ENCODE measurements at places on chromosomes 11 and 22. TPM values are rescaled to one million over a fixed set of nuclear protein-coding genes. Genes with fewer than 3 reads are reported as not detected.

Gene CSNK2A3
- total RNA-seq, result 2.9 TPM

Gene MAJIN
- not detected for total RNA-seq

Gene APOL5
- not detected for total RNA-seq

Gene C11orf86
- not detected for total RNA-seq

Gene IL17RA
- 20.1 TPM for total RNA-seq

Gene MYO7A
- 26.9 TPM for total RNA-seq

Gene CALCA
- not detected for total RNA-seq

Gene LRRC74B
- not detected for total RNA-seq

GRCh38 chr22:43181321-43182076 lies 5.4 kb downstream of the TTLL12 start:
- no peak for DNase-seq

DNA sequence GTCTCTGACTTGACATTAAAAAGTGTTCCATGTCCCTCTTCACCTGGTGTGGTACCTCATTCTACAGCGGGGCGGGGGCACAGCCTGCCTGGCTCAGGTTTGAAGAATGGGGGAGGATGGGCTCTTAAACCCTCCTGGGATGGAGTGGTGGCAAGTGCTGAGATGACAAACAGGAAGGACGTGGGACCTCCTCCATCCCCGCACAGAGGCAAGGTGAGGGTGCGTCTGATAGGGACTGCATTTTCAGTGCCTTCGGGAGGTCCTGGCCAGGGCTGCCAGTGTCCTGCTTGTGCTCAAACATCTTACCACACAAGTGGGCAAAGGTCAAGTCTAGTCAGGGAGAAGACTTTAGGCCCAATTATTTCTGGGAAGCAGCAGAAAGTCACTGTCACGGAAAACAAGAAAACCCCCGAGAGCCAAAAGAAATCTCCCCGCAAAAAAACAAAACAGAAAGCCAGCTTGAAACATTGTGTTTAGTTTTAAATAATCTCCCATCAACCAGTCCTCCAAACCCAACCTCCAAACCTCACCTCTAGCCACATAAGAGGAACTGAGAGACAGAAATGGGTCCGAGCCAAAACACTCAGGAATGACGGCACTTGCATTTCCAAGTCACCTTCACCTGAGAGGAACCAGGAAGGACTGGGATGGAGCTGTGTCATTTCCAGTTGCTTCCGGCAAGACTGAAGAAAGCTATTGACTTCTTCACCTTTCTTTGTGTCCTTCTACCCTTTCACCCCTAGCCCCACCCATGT lies 966.5 kb downstream of the NTM start:
- no peak for DNase-seq

- DNase-seq, result peak; percentile 54
Observed at GRCh38 chr11:9003573-9004182, at the start of gene NRIP3. NRIP3 (minus strand) TSS chr11:9004001; CDS start chr11:9003935, 66 bp downstream.

DNA sequence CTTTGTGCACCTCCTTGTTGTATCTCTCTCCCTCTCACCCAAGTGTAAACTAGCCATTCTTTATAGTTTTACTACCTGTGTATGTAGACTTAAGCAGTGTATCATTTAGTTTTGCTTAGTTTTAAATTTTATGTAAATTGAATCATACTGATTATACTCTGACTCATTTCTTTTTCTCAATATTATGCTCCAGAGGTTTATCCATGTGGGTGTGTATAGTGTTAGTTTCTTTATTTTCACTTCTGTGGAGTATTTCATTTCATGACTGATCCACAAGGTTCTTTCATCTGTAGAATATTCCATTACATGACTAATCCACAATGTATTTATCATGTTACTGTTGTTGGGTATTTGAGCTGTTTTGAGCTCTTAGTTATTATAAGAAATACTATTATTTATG lies 62.0 kb downstream of the CCDC34 start:
- DNase-seq, result no peak

DNA sequence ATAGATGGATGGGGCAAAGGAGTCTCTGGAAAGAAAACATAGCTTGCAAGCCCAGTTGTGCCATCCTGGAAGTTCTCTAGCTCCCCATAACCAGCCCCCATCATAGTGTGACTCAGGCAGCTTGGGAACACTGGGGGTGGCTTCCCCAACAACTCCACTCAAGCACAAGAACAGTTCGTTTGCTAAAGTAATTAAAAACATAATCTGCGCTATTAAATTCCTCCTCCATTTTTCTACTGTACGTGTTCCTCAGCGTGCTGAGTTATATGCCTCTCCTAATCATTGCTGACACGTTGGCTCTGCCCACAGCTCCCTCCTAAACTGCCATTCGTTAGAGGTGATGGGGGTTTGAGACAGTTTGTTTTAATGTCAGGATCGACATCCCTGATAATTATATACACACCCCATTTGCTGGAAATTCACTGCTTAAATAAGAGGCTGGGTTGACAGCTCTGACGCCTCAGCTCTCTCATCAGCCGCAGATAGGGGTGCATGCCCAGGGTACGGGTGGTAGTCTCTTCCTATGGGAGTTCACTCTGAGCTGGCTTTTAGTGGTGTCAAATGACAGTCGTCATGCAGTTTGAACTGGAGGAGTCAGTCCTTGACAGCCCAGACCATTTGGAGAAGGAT lies 59.5 kb upstream of the SEZ6L start:
- no peak for DNase-seq

DNA sequence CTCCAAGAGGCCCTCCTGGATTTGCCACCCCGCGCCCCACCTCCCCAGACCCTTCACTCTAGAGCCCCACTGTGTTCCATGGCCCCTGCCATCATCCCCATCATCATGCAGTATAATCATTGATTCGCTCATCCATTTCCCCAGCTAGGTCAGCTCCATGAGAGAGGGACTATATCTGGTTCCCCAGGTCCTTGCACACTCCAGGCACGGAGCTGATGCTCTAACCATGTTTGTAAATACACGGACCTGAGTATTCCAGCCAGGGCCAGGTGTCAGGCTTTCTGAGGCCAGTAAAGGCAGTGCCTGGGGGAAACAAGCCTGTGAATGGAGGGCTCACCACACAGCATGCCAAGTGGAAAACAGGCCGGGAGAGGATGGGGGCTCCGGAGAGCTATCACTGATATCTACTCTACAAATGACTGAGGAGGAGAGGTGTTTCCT lies 27.1 kb upstream of the OAF start:
- DNase-seq, result no peak

DNA sequence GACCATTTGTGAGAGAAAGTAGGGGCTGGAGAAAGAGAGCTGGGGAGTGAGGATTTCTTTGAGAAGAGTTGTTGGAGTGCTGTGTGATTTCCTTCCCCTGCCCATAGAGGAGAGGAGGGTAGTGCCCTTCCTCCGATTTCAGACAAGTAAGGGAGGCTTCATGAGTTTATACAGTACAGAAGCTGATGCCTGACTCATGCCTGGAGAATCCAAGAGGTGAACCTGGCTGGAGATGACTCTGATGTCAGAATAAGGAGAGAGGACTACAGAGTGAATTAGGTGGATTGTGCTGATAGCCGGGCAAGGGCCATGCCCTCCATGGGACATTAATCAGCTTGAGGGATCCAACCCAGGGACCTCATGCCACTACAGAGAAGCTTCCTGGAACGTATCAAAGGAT lies 91.6 kb downstream of the FAR1 start:
- no peak for DNase-seq

DNA sequence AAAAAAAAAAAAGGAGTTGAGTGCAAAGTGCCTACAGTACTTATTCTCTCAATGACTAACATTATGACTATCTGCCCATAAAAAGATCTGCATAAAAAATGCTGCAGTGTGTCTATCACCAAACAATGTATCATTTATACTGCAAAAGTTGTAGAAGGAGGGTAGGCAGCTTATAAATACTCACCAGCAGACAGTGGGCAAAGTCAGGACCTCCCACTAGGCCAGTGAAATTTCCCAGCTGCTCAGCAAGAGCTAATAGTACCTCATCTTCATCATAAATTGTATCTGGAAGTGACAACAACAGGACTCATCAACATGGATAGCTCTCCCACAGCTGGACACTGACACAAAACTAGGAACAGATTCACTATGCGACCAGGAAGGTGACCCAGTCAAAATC lies 1.6 kb downstream of the PPP2R1B start:
- DNase-seq, result no peak

- DNase-seq, result no peak
Observed at GRCh38 chr11:1532014-1532586, 40.0 kb downstream of the DUSP8 start.

- DNase-seq, result peak; percentile 4
Observed at GRCh38 chr22:42632096-42632495, 8.3 kb downstream of the ATP5MGL start.

DNA sequence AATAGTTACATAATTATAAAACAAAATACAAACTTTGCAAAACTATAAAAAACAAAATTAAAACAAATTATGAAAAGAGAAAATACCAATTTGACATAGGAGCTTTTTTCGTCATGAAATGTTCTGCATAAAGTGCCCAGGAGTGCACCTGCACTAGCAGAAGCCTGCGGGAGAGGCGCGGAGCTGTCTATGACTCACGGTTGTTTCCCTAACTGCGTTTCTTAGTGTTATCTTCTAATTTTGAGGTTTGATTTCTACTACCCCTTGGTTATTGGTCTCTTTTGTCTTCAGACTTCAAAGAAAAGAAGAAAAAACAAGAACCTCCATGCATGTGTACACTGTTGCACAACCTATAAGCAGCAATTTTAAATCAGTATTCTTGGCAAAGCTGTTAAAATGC lies 740.9 kb upstream of the LRRC4C start:
- no peak for DNase-seq

DNA sequence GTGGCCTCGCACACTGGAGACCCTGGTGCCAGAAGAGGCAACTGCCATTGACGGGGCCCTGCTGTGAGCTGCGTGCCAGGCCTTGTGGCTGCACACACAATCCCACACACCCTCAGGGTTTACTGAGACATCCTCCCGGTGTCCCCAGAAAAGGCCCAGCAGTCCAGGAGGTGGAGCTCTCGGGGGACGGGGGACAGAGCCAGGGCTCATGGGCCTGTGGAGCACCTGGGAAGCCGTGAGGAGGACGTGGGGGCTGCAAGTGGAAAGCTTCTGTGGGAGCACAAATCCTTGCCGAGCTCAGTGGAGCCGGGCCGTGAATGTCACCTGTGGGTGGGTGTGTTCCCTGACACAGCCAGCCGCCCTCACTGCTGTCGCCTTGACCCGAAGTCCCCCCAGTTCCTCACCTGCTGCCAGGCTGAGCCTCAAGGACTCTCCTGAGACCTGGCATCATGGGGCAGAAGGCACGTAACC lies 609.7 kb downstream of the TBC1D22A start:
- DNase-seq, result no peak

DNA sequence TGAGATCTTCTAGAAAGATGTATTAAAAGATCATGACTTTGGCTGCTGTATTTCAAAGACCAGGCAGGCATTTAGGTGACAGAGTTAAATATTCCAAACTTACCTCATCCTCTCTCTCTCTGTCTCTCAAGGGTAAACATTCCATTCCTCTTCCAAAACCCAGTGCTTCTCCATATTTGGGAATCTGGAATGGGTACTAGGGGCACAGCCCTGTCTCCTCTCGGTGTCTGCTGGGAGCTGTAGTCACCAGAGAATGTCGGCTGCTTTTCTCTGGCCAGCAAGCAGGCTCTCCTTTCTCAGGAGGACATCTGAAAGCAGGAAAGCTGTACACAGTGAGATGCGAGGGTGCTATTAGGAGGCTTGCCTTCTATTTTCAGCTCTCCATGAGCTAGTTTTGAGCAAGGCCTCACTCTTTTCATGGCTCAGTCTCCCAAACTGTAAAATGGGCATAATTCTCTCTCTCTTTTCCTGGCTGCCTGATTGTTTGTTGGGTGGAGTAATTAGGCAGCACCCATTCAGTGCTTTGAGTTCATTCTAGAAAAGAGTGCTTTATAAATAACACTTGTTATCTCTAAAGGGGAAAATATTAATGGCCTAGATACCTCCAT lies 9.3 kb upstream of the PEX26 start:
- no peak for DNase-seq

GRCh38 chr22:46373921-46374662 lies 38.6 kb downstream of the TRMU start:
- DNase-seq, result no peak

- no peak for DNase-seq
Observed at GRCh38 chr11:20592741-20593140, 6.7 kb upstream of the SLC6A5 start.

- no peak for DNase-seq
Observed at GRCh38 chr11:129856036-129856435, 39.3 kb downstream of the NFRKB start.

DNA sequence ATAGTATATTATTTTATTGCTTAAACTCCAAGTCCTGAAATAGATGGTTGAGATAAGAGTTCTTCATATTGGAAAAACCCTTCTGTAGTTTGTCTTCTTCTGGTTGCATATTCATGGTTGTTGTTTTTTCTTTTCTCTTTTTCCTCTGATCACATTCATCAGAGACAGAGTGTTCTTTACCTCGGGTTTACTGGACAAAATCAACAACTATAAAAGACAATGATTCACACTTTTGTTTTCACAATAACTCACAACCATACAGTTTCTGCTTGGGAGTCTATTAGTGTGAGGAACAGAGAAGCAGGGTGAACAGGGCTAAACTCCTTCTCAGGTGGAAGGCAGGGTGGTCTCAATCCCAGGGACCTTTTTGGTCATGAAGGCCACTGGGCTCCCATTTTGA lies 2.6 kb upstream of the SLC22A25 start:
- no peak for DNase-seq

GRCh38 chr11:73907191-73907590 lies 30.4 kb downstream of the PAAF1 start:
- no peak for DNase-seq

GRCh38 chr11:107131756-107132155 lies 113.5 kb upstream of the GUCY1A2 start:
- DNase-seq, result no peak

- no peak for DNase-seq
Observed at GRCh38 chr11:117300773-117301172, 9.6 kb downstream of the BACE1-AS start.

DNA sequence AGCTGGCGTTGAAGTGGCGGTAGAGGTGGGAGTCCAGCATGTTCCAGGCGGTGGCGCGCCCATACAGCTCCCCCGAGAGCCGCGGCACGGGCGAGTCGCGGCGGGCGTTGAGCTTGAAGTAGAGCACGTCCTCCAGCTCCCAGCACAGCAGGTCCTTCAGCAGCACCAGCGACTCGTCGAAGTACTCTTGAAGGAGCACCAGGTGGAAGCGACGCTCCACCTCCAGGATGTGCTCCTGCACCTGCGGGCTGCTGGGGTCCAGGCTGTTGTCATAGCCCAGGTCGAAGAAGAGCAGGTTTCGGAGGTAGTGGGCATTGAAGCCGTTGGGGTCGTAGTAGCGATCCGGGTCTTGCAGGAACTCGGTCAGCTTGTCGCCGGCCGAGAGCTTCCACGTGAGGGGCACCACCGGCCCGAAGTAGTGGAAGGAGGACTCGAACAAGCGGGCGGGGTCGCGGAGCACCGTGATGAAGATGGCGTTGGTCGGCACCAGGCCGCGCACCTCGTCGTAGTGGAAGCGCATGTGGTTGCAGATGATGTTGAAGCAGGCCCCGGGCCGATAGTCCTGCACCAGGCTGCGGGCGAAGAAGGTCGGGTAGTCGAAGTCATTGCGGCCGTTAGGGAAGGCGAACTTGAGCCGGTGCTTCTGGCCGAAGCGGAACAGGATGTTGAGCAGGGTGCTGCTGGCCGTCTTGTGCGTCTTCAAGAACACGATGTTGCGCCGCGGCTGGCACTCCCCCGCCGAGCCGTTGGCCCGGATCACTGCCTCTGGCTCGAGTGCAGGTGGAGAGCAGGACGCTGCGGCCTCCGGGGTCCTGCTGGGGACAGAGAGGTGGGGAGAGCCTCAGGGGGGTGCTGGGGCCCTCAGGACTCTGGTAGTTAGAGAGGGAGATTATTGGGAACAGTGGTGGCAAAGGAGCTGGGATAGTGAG lies 9.0 kb upstream of the SEC14L6 start:
- no peak for DNase-seq

GRCh38 chr11:118115048-118115447 lies 28.3 kb upstream of the SMIM35 start:
- DNase-seq, result no peak
